Activated CD4-positive, CD25-positive, alpha-beta regulatory T cell (primary cell): ENCODE measurements at places on chromosomes 5 and 9.

- DNase-seq, result no peak
Observed at GRCh38 chr9:120531683-120532300, 48.2 kb downstream of the CDK5RAP2 start.

DNA sequence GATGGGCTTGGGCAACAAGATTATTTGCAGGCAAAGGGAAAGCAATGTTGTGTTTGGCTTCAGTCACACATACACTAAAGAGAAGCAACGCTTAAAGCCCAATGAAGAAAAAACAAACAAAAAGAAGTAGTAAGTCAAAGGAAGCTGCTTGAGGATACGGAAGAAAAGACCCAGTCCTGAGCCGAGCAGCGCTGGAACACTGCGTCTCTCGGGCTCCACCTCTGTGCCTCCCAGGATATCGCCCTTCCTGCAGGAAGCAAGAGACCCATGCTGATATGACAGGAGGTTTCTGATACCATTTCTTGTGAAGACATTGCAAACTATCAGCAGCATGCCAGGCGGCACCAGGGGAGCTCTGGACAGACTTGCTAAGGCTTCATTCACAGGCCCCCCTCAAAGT, 9.9 kb downstream of the GNAQ start:
- DNase-seq, result no peak

DNA sequence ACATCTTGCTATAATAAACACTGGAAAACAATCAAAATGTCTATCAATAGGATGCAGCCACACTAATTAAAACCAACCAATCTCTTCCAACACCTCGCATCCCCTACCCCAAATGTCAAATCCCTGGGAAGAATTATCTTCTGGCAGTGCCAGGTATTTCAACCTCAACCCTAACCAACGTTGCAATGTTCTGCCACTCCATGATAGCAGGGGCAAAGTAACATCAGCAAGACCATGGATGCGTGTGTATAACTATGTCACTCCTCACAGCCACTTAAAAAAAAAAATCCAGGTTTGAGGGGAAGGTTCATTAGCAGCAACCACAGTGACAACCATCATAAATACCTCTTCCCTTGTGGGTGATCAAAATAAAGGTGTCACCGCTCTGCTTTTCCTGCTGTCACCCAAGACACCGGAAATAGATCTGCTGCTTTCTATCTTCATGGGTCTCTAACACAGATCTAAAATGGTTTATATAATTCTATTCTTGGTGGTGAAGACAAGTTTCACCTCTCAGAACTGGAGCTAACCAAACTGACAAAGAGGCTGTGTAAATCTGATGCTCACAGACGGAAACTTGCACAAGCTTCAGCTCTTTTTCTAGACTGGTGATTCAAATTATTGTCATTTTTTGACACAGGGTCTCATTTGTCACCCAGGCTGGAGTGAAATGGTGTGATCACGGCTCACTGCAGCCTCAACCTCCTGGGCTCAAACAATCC, 9.9 kb downstream of the HSPA9 start:
- DNase-seq, result no peak

- no peak for DNase-seq
Observed at GRCh38 chr9:130268521-130269211, 3.1 kb downstream of the HMCN2 start.

DNA sequence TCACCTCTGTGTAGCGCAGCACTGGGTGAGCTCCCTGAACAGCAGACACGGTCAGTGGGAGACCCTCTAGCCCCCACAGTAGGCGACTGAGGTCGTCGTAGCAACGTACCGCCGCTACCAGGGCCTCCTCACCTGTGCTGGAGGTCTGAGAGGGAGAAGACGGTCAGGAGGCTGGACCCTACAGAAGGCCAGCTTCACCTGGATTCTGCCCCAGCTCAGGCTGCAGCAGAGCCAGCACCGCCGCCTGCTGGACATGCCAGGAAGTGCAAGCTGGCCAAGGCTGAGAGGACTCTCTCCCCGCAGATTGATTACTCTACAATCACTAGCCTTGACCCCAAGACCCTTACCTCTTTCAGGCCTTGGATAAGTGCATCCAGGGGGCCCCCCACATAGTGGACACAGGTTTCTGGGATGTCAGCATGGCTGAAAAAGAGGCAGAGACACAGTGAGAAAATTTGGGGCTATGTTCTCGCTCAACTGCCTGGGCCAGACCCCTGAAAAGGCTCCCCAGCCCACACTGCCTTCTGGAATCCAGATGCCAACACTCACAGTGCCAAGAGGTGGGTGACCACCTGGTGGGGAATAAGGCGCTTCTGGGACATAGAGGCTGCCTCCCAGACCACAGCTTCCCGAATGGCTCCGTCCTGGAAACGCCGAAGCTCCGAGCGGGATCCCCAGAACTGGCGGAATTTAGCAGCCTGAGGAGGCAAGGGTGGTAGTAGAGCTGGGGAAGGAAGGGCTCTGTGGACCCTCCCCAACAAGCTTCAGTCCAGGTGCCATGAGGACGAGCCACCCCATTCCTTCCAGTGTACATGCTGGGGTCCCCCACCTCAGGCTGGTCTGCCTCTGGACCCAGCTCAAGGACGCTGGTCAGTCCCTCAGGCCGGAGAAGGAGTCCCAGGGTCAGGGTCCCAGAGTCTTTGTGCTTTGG, 6.9 kb downstream of the NOL6 start:
- peak; percentile 71 for DNase-seq
